ENCODE measurements at places on chromosomes 12 and 14.

DNA sequence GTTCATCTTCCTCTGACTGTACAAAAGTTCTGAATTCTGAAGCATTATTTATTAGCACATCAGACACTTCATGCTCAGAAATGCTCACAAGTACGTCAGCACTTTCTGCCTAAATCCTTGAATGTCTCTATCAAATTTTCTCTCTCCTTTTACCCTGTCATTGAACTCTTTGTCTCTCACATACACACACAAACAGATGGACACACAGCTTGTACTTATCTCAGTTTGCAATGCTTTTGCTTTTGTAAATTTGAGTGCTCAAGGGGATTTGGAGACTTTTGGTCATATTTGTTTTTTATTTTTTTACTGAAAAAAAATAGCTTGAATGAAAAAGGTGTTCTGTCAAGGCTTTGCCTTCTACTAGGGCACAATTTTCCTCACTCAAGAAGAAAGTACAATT is 64.2 kb upstream of the PDZRN4 start:
- DNase-seq, result no peak

DNA sequence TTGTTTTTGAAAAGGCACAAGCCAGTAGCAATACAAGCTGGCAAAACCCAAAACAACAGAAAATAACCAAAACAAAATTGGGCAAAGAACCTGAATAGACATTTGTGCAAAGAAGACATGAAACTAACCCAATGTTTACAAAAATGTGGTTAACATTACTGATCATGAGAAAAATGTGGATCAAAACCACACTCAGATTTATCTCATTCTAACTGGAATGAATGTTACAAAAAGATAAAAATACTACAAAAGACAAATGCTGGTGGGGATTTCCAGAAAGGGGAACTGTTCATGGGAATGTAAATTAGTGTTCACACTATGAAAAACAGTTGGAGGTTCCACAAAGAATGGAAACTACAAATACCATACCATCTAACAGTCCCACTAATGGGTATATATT is 26.6 kb downstream of the ASCL4 start:
- no peak for DNase-seq

DNA sequence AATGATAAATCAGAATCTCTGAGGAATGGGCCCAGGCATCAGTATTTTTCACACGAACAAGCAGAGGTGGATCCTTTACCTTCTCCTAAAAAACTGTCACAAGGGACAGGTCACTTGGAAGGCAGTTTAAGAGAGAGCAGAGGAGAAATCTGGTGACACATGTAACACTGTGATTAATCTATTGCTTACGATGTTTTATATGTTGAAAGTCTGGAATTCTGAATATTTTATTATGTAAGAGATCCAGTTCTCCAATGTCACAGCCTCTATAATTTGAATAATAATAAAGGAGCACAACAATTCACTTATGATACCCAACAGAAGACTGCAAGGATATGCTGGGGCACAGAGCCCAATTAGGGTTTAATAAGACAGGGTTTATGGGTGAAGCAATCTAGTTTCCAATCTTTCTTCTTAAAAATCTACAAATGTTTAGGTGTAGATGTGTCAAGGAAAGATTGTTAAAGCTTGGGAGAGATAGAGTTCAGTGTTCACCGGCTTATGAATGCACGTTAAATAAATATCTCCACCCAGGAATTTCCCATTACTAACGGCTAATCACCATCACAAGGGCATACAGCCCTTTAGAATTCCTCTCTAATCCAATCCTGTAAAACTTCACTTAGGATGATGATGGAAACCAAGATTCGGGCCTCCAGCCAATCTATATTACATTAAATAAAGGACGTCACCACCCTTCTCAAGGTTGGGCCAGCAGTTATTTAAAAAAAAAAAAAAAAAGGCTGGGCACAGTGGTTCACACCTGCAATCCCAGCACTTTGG is 23.4 kb downstream of the DUSP16 start:
- no peak for DNase-seq

DNA sequence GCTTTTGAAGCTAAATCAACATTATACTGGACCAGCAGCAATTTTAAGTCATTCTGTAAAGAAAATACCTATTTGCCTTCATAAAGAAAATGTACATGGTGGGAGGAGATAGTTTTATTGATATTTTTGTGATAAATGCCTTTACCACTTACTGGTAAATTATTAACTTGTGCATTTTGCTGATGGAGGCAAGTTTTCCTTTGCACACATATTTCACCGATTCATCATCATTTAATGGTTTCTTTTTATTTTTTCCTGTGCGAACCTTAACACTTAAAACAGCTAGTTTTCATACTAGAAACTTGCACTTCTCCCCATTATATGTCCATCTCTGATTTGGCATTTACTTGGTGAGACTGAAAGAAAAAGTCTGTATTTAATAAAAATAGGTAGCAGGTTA is 239.3 kb downstream of the TRHDE start:
- DNase-seq, result no peak

GRCh38 chr12:124754949-124755800 is 108.5 kb downstream of the SCARB1 start:
- DNase-seq, result no peak

DNA sequence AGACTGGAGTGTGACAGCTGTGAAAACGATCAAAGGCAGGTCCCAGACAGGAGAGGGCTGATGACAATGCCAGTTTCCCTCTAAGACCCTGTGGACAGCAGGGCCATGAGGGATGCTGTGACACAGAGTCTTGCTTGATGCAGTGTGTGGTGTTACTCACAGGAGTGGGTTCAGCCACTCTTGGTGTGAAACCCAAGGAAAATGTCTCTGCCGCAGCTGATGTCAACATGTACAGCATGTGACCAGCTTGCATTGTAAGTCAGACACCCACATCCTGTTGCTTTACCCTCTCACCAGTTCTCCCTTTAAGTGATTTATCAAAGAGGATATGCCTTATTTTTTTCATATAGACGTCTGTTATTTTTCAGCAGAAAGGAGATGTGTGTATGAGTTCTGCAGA is 268.6 kb downstream of the BTG1 start:
- DNase-seq, result peak; percentile 76

- DNase-seq, result no peak
Measured at GRCh38 chr14:83909507-83909906, 1620.4 kb upstream of the FLRT2 start.

GRCh38 chr12:1662761-1663439 is 28.0 kb upstream of the ADIPOR2 start:
- DNase-seq, result no peak

DNA sequence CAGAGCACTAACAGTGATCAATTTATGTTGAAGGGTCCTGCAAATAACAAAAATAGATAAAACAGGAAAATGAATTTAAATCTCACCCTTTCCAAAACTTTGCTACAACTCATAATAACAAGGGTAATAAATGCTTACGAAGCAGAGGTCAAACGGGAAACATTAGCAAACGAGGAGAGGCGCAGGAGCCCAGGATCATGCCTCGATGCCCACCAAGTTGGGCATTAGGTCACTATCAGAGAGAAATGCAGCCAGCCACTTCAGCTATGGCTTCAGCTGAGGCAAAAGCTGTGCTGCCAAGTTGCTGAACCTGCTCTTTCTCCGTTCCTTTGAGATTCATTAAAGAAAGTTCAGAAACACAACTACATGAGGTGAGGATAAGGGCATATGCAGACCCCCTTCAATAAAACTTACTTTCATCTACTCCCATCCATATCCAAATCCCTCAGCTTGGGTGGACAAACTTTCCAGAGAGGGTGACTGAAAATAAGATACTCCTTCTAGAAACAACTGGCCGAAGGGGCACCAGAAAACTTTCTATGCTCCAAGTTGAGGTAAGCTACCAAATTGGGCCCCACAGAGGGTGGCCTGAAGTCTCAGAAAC is 7.9 kb downstream of the NKX2-1 start:
- DNase-seq, result no peak

DNA sequence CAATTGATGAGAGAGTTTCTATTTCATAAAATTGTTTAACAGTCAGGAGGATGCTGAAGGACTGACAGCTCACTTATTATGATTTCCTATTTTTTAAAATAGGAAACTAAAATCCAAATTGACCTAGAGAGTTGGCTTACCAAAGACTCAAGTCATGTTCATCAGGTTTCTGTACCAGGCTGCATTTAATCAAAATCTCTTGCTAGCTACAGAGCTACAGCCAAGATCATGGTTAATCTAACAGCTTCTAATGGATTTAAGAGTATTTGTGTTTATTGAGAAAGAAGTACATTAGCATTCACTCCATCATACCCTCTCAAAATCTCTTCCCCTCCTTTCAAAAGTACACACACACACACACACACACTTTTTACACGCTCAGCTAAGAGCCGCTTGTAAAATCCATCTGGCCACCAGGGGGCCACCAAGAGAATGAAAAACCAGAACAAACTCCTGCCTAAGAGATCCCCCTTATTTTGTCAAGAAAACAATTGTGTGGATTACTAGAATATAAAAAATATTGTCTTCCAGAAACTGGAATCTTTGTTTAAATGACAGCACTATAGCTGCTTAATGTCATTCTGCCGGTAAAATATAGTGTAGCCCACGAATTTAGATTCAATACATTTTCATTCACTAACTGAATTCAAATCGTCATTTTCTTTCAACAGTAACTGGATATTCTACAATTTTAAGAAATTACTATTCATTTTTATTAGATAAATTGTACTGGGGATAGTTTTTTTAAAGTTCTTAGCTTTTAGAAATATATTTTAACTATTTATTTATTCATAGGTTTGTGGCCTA is 334.0 kb downstream of the BTG1 start:
- peak; percentile 70 for DNase-seq

GRCh38 chr12:23628806-23629205 is 320.7 kb downstream of the SOX5 start:
- no peak for DNase-seq

DNA sequence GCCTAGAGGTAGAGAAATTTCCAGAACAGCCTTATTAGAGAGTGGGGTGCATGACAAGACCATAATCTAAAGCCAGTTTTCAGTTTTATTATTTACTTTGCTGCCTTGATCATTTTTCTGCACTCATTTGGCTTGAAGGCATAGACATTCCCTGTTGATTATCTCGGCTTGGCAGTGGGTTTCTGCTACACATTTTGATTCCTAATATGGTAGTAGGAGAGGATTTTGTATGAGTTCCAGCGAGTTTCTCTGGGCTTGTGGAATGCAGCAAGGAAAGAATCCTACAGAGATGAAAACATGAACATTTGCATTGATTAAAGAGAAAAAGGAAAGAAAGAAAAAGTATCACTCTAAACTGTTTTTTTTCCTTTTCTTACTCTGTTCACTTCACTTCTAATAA is 281.2 kb downstream of the PAWR start:
- DNase-seq, result no peak

DNA sequence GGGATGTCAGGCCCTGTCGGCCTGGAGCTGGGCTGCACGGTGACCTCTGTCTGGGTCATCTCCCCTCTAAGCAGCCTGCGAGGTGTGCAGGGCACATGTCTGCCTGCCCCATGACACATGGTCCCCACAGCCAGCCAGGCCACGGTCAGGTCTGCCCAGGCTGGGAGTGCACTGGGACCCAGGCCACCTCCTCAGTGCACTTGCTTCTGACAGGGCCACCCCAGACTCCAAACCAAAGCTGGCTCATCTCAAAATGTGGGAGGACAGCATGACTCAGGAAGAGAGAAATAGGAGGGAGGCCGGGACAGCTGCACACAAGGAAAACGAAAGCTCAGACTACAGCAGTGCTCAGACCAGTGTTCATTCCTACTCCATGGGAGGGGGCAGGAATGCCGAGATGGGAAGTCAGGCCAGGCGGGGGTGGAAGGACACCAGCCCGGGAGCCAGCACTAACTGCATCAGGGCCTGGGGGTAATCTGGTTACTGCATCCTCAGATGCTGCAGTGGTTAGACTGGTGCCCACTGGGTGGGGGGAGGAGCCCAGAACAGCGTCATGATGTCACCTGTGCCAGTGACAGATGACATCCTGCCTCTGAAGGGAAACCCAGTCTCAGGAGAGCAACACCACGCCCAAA is 4.0 kb downstream of the P2RX2 start:
- no peak for DNase-seq

GRCh38 chr14:71716041-71716772 is 216.0 kb upstream of the RGS6 start:
- DNase-seq, result no peak

GRCh38 chr14:83908419-83908818 is 1621.5 kb upstream of the FLRT2 start:
- no peak for DNase-seq

DNA sequence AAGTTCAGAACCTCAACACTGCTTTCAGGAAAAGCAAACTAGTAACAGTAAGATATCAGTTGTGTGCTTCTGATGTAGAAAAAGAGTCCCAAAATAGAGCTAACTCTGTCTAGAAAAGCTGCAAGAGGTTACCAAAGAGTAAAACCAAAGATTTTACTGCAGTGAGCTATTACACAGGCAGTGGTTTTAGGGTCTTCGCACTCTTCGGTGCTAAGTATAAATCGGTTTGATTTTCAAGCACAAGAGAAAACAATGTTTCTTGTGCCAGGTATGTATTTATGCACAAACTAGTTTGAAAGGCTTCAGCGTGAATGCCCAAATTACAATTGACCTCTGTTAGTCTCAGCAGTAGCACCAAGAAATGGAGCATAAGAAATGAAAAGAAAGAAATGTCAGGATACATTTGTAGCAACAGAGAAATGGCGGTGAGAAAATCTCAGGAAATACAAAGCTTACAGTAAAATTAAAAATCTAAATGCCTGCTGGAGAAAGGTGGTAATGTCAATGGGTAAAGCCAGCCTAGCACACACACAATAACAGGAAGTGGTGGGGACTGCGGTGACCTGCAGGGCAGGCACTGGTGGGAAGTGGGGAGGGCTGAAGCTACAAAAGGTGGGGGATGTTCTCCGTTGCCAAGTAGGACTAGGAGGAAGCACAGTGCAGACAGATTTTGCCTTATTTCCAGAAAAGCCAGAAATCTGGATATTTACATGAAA is 18.0 kb upstream of the DYRK2 start:
- DNase-seq, result peak; percentile 55

DNA sequence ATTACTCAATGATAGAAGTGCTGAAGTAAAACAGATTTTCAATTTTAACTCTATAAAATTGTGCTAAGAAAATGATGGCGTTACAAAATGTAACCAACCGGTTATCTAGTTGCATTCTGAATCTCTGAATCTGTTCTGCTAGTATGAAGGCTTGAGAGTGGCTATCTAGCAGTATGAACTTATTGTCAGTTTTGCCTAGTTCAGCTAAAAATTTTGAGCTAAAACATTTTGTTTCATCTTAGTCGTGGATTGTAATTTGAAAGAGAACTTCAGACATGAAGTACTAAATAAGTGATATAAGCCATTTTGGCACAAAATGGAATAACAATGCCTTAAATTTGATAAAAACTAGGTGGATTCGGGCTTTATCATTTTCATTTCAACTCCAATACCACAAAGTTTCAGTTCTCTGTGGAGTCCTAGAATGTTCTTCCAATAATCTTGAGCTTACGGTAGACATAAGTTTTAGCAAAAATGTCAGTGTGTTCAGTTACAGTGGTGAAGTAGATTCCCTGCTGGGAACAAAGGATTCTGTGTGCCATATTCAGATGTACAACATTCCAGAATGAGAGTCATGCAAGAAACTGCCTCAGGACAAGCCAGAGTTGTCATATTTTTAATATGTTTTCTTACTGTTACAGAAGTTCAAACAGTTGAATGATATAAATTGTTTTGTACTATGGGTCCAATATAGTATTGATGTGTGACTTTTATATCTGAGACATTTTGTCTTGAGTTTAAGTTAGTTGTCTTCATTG is 28.1 kb downstream of the ATP6V1D start:
- DNase-seq, result no peak

- no peak for DNase-seq
Measured at GRCh38 chr14:36320897-36321381, 502 bp upstream of the MBIP start.

- DNase-seq, result no peak
Measured at GRCh38 chr12:31119192-31119802, 45.6 kb downstream of the DDX11 start.

GRCh38 chr12:3303410-3304136 is 187.4 kb upstream of the PRMT8 start:
- DNase-seq, result no peak
